ENCODE measurements at places on chromosomes 1 and 21.

DNA sequence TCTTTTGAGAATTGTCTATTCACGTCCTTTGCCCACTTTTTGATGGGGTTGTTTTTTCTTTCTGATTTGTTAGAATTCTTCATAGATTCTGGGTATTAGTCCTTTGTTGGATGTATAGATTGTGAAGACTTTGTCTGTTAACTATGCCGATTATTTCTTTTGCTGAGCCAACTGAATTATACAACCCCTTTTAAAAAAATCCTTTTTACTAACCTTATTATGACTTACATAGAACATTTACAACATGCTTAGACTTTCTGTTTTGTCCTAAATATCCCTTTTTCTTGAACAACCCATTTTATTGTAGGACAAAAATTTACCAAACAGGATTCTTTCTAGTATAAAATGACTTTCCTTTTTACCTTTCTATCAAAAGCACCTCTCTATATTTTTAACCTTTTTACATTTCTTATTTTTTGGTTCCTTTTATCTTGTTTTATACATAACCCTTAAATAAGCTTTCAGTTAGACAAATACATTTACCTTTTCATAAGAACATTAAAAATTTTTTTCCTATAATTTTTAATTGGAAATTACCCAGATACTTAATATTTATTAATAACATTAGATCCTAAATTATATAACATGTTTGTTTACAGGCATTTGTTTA lies 70.4 kb upstream of the TTLL7 start:
- no peak for DNase-seq

GRCh38 chr1:13584876-13585611 lies 1.4 kb downstream of the PDPN start:
- no peak for DNase-seq

DNA sequence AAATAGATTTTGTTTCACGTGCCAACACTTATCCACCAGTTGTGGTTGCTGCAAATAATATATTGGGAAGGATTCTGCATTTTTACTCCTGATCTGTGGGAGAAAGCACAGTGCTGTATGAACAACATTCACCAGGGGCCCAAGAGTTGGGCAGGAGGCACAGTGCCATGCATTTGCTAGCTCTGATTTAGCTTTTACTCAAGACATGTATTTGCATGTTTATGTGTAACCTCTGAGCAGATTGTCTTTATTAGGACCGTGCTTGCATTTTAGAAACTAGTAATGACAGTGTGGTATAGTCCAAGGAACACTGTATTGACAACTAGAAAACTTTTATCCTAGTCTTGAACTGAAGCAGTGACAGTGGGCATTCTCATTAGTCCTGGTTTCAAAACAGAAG lies 133.9 kb upstream of the B3GALT2 start:
- DNase-seq: no peak

GRCh38 chr1:12100071-12100470 lies 37.0 kb downstream of the TNFRSF8 start:
- no peak for DNase-seq

GRCh38 chr1:170567214-170567613 lies 35.2 kb downstream of the GORAB start:
- DNase-seq: no peak

GRCh38 chr1:211715971-211716370 lies 40.5 kb upstream of the NEK2 start:
- no peak for DNase-seq

DNA sequence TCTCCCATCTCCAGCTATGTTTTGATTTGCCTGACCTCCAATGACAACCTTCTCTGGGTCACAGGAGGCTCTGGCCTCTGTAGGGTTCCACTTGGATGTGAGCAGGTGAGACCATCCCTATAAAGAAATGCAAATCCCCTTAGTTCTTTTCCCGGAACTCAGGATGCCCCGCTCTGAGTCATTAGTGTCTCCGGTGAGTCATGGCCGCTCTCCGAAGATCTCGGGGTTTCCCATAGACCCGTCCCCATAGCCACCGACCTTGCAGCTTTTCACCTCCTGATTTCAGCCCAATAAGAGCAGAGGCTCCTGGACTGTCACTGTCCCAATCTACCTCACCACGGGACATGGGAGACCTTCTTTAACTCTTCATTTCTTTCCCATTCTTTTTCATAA lies 98.2 kb downstream of the PGBD5 start:
- no peak for DNase-seq

GRCh38 chr1:30868833-30869435 lies 39.6 kb downstream of the SDC3 start:
- no peak for DNase-seq

GRCh38 chr1:157043685-157044084 lies 1.9 kb downstream of the ARHGEF11 start:
- DNase-seq: no peak

- no peak for DNase-seq
These were observed 31.9 kb upstream of the RGS21 start for GRCh38 chr1:192284927-192285326.

- no peak for DNase-seq
These were observed 57.4 kb upstream of the TARS2 start for GRCh38 chr1:150429805-150430204.

GRCh38 chr1:58780836-58781452 lies 2.9 kb downstream of the JUN start:
- no peak for DNase-seq

- DNase-seq: no peak
These were observed 273.7 kb upstream of the AJAP1 start for GRCh38 chr1:4380564-4381168.

DNA sequence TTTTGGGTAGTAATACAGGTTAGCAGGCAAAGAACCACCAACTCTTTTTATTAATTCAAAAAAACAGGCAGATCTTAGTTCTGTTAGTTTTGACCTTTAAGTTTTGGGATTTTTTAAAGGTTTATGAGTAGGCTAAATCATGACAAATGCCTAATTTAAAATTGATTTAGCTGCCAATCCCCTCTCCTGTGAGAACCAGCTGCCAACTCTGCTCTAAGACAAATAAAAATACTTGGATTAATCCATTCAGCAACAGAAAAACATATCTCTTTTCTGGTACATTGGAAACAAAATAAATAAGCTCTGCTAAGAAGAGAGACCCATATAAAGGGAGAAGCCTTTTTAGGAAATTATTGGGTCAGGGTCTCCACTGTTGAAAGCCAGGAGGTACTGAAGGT lies 160.8 kb downstream of the NTMT2 start:
- no peak for DNase-seq

- no peak for DNase-seq
These were observed 49.4 kb upstream of the DESI2 start for GRCh38 chr1:244603498-244603897.

- no peak for DNase-seq
These were observed 89.5 kb downstream of the CCDC30 start for GRCh38 chr1:42552636-42553035.

DNA sequence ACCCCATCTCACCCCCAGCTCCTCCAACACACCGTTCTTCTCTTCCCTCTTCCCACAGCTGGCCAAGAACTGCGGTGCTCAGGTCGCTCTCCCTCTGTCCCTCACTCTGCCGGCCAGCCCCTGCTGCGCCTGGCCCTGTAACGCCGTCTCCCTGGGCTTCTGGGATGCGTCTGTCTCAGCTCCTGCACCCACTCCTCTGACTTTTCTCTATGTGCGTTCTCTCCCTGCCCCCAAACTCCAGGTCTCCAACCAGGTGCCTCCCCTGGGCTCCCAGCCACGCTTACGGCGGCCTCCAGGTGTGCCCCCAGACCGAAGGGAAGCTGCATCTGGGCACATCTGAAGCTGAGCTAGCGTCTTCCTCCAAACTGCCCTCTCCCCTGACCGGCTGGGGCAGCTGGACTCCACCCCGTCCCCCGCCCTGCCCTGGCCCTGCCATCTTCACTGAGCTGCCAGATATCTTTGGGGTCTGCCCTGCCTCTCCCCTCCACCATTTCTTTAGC lies 2.6 kb downstream of the KRTAP10-12 start:
- DNase-seq: no peak

DNA sequence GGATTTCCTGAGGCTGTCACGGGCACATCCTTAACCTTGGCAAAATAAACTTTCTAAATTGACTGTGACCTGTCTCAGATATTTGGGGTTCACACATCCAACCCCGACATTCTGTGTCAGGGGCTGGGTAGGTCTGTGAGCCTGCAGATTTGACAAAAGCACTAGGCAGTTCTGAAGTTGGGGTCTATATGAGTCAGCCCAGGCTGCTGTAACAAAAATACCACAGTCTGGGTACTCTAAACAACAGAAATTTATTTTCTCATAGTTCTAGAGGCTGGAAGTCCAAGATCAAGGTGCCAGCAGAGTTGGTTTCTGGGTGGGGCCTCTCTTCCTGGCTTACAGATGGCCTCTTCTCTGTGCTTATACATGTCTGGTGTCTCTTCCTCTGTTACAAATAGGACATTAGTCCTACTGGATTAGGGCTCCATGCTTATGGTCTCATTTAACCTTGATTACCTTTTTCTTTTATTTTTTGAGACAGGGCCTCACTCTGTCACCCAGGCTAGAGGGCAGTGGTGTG lies 3.0 kb upstream of the CPLANE2 start:
- DNase-seq: no peak

GRCh38 chr1:118395430-118395991 lies 210.5 kb upstream of the SPAG17 start:
- no peak for DNase-seq

GRCh38 chr1:22579541-22580155 lies 16.4 kb downstream of the EPHA8 start:
- DNase-seq: no peak

GRCh38 chr1:202010180-202011015 lies at the start of gene ELF3:
Gene ELF3 (plus strand): TSS chr1:202010587. CDS start chr1:202011137, 550 bp downstream.
- DNase-seq: no peak

GRCh38 chr1:58457023-58457635 lies 89.4 kb downstream of the OMA1 start:
- DNase-seq: no peak

- no peak for DNase-seq
These were observed 1.8 kb downstream of the TXNIP start for GRCh38 chr1:145994391-145995120.

DNA sequence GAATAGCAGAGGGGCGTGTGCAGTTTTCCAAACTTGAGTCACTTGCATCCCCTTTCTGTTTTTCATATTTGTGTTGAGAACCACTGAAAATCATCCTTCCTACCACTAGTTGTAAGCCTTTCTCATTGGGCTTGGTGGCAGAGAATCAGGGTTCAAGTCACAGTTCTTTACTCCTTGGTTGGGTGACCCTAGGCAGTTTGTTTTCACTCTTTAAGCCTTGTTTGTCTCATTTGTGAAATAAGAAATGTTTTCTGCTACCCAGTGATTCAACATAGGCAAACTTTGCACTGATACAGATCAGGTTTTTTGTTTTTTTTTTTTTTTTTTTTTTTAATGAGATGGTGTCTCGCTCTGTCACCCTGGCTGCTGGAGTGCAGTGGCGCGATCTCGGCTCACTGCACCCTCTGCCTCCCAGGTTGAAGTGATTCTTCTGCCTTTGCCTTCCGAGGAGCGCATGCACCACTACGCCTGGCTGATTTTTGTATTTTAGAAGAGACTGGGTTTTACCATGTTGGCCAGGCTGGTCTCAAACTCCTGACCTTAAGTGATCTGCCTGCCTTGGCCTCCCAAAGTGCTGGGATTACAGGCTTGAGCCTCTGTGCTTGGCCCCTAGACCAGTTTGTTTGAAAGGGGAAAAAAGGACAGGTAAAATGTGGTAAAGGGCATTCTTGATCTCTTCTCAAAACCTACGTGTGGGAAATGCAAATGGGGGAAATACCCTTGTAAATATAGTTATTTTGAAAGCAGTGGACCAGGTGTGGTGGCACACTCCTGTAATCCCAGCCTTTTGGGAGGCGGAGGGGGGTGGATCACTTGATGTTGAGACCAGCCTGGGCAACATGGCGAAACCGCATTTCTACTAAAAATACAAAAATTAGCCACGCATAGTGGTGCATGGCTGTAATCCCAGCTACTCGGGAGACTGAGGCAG lies 3.2 kb downstream of the CLIC4 start:
- DNase-seq: no peak

- no peak for DNase-seq
These were observed 49.6 kb downstream of the KCNK2 start for GRCh38 chr1:215132156-215132555.

GRCh38 chr1:232995189-232995588 lies 44.8 kb downstream of the NTPCR start:
- no peak for DNase-seq

DNA sequence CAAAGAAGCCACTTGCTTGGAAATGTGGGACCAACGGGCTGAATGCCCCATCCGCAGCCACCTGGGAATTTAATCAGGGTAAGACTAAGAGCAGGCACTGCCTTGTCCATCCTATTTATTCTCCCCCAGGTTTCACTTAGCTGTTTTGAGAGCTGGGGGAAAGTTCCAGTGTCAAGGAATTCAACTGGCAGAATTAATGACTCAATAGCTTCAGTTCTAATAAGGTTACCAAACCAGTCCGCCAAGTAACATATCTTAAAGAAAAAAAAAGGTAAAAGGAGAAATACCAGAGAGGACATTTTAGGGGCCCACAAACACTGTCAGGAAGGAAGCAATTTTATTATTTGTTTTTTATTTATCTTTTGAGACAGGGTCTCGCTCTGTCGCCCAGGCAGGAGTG lies 157.6 kb upstream of the SOD1 start:
- no peak for DNase-seq

DNA sequence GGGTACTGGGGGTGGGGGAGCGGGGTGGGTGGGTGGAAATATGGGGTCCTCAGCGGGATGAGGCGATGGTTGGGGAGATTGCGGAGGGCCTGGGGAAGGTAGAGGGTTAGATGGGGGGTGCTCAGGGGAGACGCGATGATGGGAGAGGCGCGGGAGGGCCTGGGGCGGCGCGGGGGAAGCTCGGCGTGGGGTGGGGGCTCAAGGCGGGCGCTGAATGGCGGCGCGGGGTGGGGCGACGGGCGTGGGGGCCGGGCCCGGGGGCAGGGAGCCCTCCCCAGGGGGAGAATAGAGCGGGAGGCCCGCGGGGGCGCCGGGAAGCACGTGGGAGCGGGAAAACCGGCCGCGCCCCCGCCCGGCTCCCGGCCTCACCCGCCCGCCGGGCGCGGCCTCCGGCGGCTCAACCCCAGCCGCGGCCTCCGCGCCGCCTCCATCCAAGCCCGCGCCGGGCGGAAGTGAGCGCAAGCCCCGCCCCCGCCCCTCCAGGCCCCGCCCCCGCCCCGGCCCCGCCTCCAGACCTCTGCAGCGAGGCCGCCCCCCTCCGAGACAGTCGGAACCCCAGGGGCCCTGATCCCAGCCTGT lies at the start of gene FAAP20:
FAAP20 (minus strand) TSS at position 454 of the 579 bp plus-strand sequence; CDS start at position 431, 23 bp downstream.
- no peak for DNase-seq

DNA sequence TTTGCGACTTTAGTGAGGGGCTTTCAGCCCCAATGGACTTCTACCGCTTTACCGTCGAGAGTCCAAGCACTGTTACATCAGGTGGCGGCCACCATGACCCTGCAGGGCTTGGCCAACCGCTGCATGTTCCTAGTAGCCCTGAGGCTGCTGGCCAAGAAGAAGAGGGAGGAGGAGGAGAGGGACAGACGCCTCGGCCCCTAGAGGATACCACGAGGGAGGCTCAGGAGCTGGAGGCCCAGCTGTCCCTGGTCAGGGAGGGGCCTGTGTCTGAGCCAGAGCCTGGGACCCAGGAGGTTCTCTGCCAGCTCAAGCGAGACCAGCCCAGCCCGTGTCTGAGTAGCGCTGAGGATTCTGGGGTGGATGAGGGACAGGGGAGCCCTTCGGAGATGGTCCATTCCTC lies 8.6 kb upstream of the SLC25A34 start:
- DNase-seq: no peak

- no peak for DNase-seq
These were observed 203.2 kb downstream of the SETD4 start for GRCh38 chr21:35857095-35857494.

- peak; percentile 49 for DNase-seq
These were observed 55.6 kb upstream of the ADAR start for GRCh38 chr1:154663471-154664060.

GRCh38 chr21:36513430-36513829 lies 33.5 kb upstream of the CLDN14 start:
- DNase-seq: no peak

GRCh38 chr1:231949277-231950091 lies 322.9 kb downstream of the DISC1 start:
- no peak for DNase-seq
